ENCODE measurements at places on chromosomes 5 and 9. TPM values are rescaled to one million over a fixed set of nuclear protein-coding genes. Genes with fewer than 3 reads are reported as not detected.
A peak's percentile ranks its signal among the peaks of the same experiment; 100 is the strongest.

DNA sequence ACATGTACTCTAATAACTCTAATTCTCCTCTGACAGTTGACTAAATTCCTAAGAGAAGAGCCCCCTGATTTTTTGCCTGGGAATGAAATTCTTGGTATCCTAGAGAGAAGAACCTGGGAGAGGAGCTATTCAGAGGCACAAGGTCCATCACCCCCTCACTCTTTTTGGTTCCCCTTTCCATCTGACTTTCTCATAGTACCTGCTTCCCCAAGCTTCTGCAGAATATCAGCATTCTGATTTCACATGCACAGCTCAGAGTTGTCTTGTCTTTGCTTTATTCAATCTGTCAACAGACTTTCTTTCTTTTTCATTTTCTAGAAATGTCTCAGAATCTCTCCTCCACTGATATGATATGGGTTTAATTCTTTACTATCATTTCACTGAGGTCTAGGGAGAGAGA is 141.5 kb upstream of the FBXL17 start:
- no peak for DNase-seq

Gene MRPL41
- 52.6 TPM for total RNA-seq

GRCh38 chr9:121985792-121986494 is 107.2 kb downstream of the TTLL11 start:
- DNase-seq: no peak

DNA sequence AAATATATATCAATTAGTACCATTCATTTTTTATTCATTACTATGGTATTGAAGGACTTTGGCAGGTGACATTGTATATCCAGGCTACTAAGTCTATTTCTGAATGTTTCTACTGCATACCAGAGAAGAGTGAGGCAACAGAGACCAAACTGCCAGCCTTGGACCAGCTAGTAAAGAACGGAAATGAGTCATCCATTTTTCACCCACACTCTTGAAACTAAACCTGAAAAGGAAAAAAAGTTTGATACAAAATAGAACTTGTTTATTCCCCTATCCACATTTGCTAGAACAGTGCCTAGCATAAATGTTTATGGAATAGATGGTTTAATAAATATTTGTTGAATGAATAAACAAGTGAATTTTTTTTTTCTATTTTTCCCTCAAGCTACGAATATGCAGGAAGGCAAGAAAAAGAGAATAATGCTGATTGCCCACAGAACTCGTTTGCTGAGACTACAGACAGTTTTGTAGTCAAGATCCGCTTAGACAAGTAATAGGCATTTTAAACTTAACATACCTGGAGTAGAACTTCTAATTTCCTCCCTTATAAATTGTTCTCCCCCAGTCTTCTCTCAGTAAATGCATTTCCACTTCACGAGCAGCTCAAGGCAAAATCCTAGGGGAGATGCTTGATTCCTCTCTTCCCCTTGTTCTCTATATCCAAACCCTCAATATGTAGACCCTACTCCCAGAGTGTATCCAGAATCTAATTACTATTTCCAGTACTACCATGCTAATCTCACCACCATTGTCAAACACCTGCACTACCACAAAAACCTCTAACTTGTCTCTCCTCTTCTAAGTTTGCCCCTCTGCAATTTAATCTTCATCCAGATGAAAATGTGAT is 146.2 kb upstream of the RASA1 start:
- peak; percentile 51 for DNase-seq

Gene SPATA31A3
- not detected for total RNA-seq

DNA sequence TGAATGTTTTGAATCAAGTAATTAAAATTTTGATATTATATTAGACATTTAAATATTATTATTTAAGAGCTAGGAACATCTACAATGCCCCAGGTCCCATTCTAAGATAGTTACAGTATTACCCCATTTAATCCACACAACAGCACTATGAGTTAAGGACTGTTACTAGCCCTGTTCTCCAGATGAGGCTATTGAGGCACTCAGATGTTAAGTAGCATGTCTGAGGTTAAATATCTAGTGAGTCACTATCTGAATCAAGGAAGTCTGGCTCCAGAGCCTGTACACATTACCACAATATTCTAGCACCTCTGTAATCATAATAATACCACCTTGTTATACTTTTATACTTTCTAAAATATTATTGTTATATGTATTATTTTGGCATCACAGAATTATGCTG is 304.6 kb downstream of the PDE4D start:
- no peak for DNase-seq

- DNase-seq: no peak
Measured at GRCh38 chr5:155017610-155018009, 4.1 kb downstream of the KIF4B start.

DNA sequence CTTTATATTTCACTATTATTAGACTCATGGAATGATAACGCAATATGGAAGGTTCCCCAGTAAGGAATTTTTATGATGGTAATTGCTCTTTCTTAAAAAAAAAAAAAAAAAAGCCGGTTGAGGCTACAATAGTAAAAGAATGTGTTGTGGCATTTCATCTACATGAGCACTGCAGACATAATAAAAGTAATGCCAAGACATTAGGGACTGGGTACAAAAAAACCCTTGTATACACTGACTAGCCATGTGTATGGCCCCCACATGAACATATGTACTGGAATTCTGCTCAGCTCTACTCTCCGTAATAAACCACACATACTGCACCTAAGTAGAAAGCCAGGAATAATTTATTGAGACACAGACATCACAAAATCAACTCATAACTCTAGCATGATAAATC is 218.4 kb downstream of the ADAMTS6 start:
- no peak for DNase-seq

Gene EDIL3
- not detected for total RNA-seq

Gene COL5A1
- 0.13 TPM for total RNA-seq

- DNase-seq: no peak
Measured at GRCh38 chr5:172525996-172526360, 71.7 kb upstream of the SH3PXD2B start.

DNA sequence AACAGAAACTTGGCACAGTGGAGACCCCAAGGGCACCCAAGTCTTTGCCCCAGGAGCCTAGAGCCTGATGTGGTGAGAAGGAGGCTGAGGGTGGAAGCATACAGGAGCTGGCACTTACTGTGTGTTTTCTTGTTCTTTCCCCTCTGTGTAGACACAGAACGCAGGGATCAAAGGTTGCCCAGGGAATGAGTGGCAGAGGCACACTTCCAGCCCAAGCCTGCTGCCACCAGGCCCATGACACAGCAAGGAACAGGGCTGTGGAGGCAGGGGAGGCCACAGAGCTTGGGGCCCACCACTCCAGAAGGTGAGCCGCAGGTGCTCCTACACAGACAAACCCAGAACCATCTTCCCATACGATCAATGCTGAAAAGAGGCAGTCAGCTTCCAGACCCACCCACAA is 73.9 kb upstream of the S1PR3 start:
- DNase-seq: no peak

GRCh38 chr9:2107906-2108451 is 92.8 kb downstream of the SMARCA2 start:
- no peak for DNase-seq

DNA sequence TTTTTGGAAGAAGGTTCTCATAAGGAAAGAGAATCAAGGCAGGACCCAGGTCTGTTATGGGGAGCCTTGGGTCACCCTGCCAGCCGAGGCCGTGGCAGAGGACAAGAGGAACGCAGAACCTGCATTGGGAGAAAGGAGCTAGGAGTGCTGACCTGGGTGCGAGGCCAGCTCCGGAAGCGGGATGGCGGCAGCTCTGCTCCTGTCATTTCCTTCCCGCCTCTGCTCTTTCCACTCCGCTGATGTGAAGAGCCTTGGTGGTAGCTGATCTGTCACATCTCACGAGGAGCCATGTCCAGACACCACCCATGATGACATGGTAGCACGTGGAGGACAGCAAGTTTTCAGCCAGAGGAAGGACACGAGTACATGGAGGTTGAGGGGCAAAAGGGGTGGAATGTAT is 109.5 kb upstream of the COL5A1 start:
- no peak for DNase-seq

DNA sequence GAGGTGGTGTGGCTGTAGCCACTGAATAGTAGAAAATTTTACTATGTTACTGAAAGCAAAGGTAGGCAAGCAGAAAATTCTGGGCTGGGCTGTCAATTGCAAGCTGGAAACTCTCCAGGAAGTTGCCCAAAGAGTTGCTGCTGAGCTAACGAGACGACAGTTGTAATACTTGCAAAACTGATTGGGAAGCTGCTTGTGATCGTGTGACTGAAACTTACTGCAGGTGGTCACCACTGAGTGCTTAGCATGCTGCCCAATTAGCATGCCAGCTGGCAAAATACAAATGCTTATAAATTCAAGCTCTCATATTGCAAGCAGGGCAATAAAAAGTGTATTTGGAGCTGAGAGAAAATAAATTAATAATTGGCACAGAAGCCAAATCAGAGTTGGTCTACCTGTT is 758.5 kb upstream of the EDIL3 start:
- no peak for DNase-seq
